HTR-8/SVneo (cell line): ENCODE measurements at places on chromosomes 7 and 10.

GRCh38 chr10:48632166-48632565, 27.3 kb upstream of the ARHGAP22 start:
- no peak for DNase-seq

DNA sequence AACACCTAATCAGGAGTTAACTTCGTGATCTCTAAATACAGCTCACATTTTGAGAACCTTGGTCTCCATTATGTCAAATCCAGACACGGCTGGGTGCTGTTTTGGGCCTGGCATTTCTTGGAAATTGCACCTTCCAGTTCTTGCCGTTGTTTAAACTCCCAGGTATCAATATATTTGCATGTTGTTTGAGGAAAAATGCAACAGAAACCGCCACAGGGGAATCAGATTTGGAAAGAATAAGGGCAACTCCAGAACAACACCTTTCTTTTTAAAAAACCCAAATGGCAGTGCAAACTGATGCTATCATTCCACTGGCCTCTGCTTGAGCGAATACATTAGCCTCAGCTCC, 162.0 kb downstream of the FGFR2 start:
- no peak for DNase-seq

- no peak for DNase-seq
Observed at GRCh38 chr7:70812511-70812910, 319.4 kb upstream of the GALNT17 start.

DNA sequence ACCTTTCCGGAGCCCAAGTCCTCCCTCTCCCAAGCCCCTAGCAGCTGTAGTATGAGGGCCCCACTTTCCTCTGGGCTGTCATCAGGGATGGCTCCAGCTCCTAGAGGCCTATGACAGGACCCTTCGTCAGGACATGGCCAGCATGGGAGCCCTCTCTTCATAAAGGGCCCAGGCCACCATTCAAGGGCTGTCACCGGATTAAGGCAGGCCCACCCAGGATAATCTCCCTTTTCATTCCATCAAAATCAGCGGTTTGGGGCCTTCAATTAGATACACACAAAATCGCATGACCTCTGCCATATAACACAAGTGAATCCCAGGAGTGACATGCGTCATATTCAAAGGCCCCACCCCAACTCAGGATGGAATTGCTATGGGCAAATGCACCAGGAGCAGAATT, 12.2 kb upstream of the GDF10 start:
- DNase-seq = no peak

DNA sequence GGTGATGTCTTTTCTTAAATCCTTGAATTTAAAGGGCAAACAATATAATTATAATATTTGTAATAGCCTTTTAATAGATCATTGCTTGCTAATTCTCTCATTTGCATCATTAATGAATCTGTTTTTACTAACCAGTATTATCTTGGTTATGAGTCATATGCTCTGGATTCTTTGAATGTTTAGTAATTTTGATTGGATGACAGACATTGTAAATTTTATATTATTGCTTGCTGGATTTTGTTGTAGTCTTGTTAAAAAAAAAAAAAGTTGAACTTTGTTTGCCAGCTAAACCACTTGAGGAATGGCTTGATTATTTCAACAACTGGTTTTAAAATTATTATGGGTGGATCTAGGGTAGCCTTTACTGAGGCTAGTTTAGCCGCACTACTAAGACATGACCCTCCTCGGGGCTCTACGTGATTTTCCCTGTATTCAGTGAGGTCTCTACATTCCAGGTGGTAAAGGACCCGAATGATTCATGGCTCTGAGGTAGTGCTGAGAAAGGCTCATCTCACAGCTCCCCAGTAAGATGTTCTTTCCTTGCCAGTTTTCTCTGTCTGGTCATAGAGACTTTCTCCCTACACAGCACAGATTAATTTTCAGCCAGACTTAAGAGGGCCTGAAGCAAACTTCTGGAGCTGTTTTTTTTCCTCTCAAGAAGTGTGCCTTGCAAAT, 8.5 kb downstream of the C10orf90 start:
- peak; percentile 5 for DNase-seq

DNA sequence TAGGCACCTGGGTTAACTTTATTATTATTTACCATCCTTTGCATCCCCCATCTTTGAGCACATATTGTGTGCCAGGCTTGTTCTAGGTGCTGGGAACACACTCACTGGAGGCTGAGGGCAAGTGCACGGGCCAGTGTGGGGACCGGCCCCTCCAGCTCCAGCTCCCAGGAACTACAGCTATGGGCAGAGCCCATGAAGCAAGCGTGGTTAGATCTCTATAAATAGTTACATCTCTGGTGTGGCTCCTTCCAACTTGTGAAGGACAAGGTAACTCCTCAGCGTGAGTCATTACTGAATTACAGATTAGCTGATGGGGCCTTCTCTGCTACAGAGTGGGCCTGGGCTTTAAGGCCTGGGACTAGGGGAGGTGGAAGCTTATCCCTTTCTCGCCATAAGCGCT, 583.5 kb downstream of the SDK1 start:
- no peak for DNase-seq

DNA sequence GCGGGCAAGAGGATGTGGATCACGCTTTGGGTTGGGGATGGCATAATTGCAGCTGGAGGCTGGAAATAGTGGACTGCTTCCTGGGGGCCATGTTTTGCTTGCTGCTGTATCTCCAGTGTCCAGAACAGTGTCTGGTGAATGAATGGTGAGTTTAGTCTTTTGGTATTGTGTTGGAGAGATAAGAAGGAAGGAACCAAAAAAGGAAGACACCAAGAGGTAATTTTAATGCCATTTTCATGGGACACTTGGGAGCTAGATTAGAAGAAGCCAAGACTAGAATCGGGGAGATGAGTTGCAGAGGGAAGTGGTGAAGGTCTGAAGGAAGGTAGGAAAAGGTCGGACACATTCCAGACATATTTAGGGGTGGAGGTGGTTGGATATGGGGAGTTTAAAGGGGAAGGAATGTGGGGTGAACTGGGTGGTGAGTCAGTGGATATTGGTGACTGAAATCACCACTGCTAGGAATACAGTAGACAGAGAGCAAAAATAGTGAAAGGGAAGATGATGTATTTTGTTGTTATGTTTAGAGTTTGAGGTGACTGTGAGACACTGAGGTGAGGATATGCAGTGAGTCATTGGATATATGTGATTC, 76.7 kb downstream of the CCNY start:
- DNase-seq = no peak

- DNase-seq = no peak
Observed at GRCh38 chr10:125001313-125002046, 59.6 kb downstream of the ZRANB1 start.

DNA sequence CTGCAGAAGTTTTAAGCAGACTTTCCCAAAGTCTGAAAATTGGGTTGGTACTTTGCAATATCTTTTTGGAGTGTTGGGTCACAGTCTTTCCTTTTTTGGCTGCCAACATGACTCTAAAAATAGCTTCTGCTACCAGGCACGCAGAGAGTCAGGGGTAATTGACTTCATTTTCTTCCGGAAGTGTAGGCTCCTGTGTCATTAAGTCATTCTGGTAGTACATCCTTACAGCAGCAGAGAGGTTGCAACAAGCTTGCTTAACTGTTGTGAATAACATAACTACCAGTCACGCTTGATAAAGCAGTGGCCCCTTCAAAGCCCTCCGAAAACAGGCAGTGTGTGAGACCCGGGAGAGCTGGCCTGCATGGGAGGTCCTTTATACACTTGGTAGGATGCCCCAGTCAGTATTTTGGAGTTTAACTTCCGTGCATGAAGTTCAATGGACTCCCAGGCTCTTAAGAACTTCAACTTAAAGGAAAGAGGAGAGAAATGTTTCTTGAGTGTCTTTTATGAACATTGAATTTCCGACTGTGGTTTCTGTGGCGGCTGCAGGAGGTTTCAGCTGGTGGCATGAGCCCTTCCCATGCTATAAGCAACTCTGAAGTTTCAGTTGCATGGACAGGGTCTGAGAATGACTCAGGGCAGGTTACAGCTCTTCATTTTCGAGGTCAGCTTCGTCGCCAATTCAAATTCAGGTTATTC, 310.7 kb downstream of the GALNT17 start:
- DNase-seq = no peak

- no peak for DNase-seq
Observed at GRCh38 chr7:47721670-47722069, 139.8 kb upstream of the TNS3 start.

- DNase-seq = peak; percentile 98
Observed at GRCh38 chr7:6536262-6537260, 14.7 kb downstream of the GRID2IP start.

- DNase-seq = no peak
Observed at GRCh38 chr10:60234551-60234950, 155.1 kb downstream of the ANK3 start.

DNA sequence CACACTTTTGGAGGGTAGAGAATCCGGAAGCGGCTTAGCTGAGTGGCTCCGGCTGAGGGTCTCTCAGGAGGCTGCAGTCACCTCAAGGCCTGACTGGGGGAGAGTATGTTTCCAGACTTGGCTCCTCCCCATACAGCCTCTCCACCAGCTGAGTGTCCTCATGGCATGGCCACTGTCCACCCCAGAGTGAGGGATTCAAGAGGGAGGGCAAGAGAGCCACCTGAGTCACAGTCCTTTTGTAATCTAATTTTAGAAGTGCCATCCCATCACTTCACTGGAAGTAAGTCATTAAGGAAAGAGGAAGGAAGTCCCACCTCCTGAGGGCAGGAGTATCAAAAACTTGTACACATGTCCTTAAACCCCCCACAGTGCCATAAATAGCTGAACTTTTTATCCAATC, 134.0 kb downstream of the GLI3 start:
- DNase-seq = no peak

DNA sequence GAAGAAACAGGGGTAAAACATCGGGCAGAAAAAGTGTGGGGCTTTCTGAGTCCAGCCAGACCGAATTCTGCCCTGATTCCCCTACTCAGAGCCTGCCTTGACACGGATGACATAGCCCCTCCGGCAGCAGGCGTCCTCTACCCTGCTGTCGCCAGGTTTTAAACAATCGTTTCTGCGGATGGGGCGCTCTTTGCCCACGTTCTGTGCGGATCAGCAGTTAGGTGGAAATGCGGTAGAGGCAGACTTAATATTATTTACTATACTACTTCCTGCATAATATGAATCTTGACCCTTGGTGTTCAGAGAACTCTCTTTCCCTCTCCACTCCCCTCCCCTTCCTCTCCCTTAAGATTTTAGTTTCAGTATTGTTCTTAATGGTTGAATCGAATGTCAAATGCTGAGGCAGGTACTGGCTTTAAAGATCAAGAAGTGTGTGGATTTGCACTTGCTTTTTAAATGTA, 2.4 kb downstream of the GATA3 start:
- DNase-seq = no peak
